ENCODE measurements at places on chromosomes 7 and 10.

DNA sequence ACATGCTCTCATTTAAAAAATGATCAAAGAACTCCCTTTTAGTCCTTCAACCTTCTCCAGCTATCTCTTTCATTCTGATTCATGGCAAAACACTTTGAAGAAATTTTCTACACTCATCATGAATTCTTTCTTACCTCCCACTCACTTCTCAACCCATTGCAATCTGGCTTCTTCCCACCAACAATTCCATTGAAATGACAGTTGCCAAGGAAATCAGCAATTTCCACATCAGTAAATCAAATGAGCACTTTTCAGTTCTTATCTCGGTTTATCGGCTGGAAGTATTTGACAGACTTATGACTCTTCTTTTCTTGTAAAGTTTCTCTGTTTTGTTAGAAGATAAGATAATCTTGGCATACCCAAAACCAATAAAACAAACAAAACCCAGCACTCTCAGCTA, 99.1 kb upstream of the CACNA2D1 start:
- no peak for DNase-seq

DNA sequence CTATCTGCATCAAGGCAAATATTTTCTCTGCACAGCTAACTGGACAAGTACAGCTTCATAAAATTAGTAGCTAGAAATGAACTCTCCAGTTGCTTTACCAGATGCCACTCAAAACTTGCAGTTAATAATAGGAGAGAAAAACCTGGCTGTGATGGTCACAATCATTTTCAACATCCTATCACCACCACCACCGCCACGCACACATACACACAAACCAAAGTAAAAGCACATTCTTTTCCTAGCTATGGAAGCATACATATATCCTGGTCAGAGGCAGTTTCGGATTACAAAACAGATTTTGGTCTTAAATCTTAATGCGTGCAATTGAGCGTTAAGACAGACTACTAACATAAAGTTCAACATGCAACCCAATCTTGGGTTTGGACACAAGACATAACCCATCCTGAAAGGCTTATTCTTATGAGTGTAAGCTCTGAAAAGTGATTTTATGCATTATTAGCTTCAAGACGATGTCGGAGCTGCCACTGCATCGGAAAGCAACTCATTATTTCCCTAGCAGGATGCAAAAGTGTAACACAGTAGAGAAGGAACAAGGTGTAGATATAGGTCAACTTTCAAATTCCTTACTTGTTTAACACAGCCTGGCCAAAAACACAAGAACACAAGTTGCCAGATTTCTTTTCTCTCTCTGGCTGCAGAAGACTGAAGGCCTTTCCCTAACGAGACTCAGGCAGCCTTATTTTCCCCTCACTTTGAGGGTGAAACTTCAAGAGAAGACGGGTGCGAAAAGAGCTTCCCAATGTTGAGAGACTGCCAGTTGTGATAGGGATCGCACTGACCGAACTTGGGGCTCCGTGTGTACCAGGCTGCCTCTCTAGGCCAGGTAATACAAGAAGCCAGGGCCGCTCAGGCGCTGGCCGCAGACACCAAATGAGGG, 1.2 kb downstream of the CACUL1 start:
- DNase-seq, result no peak

DNA sequence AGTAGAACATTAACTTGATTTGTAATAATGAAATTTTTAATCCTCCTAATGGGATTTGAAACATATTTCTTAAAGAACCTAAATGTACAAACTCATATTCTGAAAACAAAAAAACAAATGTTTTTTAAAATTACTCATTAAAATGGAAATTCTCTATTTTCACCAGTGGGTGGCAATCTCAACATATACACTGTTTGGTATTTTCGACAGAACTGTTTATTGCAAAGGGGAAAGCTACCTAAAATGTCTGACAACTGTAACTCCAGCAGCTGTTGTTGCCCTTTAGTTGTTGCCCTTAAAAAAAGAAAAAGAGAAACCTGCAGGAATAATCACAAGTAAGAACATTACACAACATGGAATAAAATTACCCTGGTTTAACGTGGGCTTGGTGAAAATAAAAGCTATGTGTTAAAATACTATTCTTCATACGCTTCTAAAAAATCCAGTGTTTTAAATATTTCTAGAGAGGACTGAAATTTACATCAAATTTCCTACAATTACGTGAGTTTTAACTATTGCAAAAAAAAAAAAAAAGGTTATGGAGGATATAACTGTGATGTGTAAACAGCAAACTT, 54.5 kb downstream of the COL1A2 start:
- DNase-seq, result no peak

DNA sequence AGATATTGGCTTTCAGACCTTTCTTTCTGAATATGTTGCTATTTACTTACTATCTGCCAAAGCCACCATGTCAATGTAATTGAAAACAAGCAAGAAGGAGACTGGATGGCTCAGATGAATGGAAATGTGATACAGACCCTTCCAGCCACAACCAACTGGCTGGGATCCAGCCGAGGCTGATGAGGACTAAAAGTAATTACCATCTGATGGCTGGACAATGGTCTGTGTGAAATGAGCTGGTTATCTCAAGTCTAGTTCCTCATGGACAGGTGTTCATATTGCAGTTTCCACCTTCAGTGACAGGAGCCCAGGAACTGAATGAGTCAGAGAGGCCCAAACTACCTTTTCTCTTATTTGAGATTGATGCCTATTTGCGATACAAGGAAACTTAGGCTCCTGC, 267.5 kb downstream of the GATA3 start:
- no peak for DNase-seq

GRCh38 chr10:44859546-44860285, 51.4 kb upstream of the TMEM72 start:
- DNase-seq, result no peak

DNA sequence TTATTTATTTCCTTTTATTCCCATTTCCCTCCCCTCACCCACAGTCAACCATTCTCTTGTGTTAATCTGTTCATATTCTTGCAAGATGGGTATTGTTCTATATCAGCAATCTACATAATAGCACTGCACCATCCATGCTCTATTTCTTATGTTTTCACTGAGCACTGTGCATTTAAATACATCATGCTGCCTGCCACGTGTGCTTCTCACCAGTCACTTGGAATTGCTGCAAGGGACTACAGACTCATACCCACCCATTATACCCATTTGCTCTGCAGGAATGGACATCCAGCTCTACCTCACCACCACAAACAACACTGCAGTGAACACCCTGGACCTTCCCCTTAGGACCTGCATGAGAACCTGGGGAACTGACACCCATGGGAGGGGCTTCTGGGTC, 20.8 kb downstream of the DLG5 start:
- DNase-seq, result no peak

All from activated T-helper 1 cell treated with anti-CD3 and anti-CD28 coated beads, Interleukin-2, amount 50 U/mL, for 16 hours (primary cell).